Activated CD4-positive, CD25-positive, alpha-beta regulatory T cell treated with anti-CD3 and anti-CD28 coated beads, Interleukin-2, amount 50 U/mL, for 24 hours (primary cell): ENCODE measurements at places on chromosomes 12 and 14.

- no peak for ATAC-seq
Observed at GRCh38 chr12:57296291-57296690, 45.3 kb upstream of the STAC3 start.

- ATAC-seq, result no peak
Observed at GRCh38 chr12:1421091-1421846, 173.1 kb downstream of the FBXL14 start.

GRCh38 chr12:56676851-56677580 lies 11.1 kb downstream of the PTGES3 start:
- no peak for ATAC-seq

- no peak for ATAC-seq
Observed at GRCh38 chr12:9123781-9124382, 8.2 kb upstream of the A2M start.

DNA sequence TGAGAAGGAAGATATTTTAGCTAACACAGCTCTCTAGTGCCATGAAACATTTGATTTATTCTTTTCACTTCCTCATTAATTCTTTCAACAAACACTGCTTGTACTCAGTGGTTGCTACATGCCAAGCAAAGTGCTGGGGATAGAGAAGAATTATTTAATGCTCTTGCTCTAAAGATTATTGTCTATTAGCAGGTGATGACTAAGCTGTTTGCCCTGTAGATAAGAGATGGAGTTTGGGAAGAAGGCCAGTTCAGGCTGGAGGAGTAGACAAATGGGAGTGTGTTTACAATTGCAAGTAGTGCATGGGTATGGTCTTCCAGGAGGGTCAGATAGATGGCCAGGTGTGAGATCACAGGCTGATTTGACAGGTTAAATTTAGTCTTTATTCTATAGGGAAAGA lies 99.8 kb upstream of the SEL1L start:
- ATAC-seq, result no peak

DNA sequence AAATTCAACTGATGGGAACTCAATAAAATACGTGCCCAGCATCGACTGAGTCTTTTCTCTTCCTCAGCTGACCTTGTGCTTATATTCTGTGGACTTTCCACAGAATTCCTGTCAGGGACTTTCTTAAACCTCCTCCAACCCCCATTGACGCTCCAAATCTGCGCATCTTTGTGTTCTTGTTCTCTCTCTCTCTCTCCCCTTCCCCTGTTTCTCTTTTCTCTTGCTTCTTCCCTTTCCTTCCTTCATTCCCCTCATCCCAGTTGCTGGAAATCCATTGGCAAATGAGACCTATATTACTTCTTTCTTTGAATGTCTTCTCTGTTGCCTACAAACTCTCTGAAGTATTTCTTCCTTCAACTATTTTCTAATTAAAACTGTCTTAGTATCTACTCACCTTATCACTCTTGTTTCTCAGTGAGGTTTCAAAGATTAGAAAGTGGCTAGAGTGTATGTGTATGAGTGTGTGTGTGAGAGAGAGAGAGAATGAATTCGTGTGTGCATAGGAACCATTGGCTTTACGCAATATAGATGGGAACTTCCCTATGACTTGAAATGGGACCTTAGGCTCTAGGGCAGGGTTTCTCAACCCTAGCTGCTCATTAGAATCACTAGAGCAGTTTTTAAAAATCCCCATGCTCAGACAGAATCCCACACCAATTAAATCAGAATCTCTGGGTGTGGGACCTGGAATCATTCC lies 41.8 kb upstream of the DHRS7 start:
- ATAC-seq, result peak; percentile 28

DNA sequence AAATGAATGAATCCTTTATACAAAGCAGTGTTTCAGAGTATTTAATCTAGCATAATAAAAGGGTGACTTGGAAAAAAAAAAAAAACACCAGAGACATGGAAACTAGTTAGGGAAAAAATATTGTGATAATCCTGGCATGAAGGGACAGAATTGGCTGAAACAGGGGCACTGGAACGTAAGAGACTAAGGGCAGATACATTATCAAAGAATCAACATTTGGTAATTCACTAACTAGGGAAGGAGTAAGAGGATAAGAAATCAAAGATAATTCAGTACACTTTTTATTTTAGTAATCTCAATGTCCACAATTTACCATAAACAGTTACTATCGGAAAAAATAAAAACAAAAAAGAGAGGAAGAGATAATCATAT lies 18.2 kb downstream of the PYM1 start:
- ATAC-seq, result no peak

DNA sequence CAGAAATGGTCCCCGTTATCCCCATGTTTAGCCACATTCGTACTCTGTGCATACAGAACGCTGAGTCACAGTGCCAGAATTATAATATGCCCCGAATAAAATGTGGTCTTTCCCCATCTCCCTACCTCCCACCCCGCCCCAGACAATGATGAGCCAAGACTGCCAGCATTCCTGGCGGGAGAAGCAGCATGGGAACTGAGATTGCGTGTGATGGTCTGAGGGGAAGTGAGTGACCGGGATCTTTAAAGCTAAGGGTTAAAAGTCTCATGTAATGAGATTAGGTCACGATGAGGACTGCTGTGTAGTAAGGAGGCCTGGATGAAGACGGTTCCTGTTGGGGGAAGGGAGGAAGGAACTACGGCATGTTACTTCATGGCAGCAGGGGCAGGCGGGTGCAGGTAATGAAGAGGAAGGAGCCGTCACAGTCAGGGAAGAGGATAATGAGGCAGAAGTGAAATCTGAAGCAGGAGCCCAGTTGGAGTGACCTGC lies 243.3 kb upstream of the FKBP4 start:
- no peak for ATAC-seq

DNA sequence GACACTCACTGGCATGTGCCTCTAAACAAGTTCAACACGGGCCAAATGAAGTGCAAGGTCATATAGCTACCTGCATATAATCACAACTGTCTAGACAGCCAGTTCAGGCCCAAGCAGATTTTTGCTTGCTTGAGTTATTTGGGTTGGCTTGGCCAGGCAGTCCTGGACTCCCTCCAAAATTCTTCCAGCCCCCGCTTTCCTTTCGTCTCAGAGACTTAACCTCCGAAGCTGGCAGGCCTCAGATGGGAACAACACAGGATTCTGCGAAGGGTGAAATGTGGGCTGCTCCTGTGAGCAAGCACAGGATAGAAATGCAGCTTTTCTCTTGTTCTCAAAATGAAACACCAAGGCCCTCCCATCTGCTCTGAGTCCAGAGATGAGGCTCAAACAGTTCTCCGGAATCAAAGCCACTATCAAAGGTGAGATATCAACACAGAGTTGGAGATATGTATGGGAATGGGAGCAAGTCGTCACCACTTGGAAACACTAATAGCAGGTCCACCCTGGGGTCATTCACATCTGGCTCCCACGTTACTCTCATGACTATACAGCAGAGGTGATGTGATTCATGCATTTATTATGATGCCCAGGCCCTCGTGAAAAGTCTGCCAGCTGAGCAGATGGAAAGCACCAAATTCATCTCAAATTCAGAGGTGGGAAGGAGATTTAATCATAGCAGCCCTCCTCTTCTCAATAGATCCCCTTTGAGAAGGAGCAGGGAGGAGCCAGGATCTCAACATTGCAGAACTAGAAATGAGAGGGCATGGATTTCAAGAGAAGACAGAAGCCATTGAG lies 389.8 kb downstream of the NUAK1 start:
- no peak for ATAC-seq
